ENCODE measurements at places on chromosomes 16 and 17.

DNA sequence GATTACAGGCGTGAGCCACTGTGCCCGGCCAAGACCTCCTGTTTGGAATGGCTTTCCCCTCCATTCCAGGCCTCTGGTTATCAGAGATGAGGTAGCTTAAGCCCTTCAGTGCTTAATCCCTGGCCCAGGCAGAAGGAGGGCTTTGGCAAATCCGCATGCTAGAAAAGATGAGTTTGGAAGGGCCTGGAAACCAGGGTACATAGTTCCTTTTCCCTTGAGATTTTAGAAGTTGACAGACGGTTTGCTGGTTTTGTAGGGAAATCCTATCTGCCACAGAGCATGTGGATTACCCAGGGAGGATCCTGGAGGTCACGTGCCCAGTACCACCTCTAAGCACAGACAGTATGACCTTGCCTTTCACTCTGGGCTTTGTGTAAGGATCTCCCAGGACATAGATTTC, 114.7 kb upstream of the CACNG3 start:
- no peak for DNase-seq

DNA sequence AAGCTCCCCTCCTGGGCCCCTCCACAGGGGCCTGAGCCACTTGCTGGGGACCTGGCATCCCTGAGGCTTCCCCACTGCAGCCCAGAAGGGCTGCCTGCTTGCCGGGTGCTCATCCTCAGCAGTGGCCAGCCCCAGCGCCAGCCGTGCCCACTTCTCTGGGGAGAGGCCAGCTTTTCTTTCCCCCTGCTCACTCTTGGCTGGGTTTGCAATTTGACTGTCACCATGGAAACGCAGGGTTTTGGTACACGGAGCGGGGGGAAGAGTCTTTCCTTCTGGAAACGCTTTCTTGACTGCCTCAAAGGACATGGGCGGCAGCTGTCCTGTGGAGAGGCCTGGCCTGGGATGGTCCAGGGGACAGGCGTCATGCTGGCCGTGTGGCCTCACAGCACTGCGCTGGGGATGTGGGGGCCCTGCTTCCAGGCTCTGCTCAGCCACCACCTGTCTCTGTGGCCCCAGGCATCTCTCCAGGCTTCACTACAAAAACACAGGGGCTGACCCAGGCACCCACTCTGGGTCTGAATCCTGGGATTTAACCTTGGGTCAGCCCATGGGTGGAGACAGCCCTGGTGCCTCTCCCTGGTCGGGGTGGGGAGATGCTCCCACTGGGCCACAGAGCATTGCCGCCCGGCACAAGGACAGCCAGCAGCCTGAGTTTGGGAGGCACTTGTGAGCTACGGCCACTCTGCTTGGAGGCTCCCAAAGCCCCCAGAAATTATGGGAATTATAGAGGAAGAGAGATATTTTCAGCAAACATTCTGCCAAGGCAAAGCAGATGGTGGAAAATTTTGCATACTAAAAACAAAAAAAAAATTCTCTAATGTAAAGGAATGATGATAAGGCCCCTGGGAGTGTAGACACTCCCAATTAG, 45.9 kb upstream of the DOC2B start:
- DNase-seq, result no peak

DNA sequence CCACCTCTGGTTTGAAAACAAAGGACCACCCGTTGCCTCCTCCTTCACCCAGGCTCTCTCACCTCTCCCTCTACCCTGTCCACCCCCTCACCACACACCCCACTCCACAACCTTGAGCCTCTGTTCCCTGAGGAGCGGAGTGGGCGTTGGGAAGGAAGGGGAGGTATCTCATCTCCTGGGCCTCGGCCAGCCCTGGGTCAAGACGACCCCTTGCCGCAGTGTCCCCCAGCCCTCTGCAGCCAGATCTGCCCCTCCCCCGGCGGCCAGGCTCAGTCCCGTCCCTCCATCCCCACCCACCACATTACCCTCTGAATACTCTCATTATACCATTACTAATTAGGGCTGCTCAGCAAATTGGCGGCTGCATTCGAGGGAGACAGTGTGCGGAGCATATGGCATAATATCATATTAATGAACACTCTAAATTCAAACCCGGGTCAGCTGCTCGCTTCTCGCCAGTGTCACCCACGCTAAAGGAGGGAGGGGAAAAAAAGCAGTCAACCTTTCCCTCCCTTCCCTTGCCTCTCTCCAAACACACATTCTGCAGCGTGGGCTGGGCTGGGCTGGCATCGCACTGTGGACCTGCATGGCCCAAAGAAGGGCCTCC, 123.2 kb upstream of the LHX1 start:
- no peak for DNase-seq

DNA sequence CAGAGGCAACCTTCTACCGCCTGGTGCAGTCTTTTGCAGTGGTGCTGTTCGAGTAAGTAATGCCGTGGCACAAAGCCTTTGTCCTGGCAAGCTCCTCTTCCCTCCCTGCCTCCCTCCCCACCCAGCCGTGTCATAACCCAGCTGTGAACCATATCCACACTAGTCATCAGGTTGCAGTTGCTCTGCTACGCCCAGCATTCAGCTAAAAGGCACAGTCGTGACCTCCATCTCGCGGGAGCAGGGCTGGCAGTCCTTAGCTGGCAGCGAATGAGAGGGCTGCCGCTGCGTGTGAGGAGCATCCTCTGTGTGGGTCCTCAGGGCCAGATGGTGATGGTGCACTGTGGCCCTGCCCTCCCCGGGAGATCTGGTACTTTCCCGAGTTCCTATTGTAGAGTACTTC, 39.3 kb downstream of the CIBAR2 start:
- no peak for DNase-seq

DNA sequence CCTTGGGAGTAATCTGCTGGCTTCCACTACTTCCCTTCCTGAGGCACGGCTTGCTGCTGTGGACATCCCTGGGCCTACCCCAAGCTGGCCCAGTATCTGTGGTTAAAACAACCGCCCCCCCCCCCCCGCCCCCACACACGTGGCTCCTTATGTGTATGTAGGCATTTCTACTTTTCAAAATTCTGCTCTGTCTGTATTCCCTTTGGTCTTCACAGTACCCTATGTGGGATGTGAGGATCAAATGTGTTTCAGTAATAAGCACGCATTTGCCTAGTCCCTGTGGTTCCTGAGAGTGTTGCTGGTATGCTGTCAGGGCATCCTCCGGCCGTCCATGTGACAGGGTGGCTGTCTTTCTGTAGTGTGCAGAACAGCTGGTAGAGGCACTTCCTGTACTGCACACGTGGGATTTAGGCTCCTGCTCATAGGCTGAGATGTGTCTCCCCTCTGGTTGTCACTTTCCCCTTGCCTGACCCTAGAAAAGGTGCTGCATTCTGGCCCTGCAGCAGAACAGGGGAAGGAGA, 2.2 kb downstream of the NT5M start:
- peak; percentile 83 for DNase-seq

GRCh38 chr17:74052993-74053711, 150.3 kb upstream of the RPL38 start:
- no peak for DNase-seq

- DNase-seq, result no peak
Observed at GRCh38 chr17:77694391-77695363, 263.8 kb upstream of the TNRC6C start.

GRCh38 chr17:56465886-56466285, 127.6 kb upstream of the NOG start:
- DNase-seq, result no peak

GRCh38 chr16:53814801-53815200, 110.8 kb downstream of the FTO start:
- DNase-seq, result no peak

DNA sequence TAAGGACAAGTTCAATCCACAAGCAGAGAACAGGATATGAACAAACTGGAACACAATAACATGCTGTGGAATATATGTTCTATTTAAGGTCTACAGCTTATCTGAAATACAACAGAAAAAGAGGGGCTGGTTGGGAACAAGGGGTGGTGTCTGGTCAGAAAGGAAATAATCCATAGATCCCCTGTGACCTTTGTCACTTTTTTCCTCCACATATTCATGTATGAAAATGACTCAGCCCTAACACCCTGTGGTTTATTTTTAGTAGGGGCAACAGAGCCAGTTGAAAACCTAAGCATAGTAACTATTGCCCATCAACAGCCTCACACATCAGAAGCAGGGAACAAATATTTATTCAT, 12.3 kb upstream of the SPAG9 start:
- no peak for DNase-seq

- DNase-seq, result no peak
Observed at GRCh38 chr16:51967646-51968045, 579.3 kb downstream of the TOX3 start.

DNA sequence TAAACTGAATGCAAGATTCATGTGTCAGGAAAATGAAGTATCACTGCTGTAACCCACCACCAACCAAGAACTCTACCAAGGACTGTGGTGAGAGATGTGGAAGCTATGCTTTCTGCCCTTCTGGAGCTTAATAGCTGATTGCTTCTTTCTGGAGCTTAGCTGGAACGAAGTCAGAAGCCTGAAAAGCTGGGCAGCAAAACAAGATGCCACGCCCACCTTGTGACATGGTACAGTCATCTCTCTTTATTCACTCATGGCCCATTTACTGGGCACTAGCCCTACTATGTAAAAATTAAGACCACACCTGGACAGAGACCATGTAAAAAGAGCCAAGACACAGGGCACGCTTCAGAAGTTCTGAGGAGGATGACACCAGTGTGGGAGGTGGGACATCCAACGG, 48.1 kb downstream of the TEX2 start:
- DNase-seq, result no peak

DNA sequence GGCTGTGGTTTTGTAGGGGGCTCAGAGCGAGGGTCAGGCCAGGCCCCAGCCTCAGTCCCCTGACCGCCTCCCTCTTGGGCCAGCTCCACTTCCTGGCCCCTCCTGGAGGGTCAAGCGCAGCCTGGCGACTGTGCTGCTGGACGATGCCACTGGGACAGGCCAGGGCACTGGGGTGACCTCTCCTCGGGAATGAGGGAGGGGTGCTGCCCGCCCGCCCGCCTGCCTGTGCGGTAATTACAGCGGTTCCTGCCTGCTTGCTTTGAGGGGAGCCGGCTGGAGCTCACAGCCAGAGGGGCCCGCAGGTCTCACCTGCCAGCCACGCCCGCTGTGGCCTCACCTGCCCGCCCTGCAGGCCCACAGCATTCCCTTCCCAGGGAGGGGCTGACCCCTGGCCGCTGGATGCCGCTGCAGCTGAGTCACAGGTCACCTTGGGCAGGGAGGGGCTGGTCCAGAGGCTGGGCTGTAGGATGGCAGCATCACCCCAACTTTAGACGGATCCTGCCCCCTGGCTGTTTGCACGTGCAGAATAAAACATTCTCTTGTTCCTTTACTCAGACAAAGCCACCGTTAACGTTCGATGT, 76.7 kb upstream of the CBX4 start:
- DNase-seq, result peak; percentile 39

All from NAMALWA (cell line).